CD4-positive, alpha-beta T cell treated with Interleukin-15 for 4 hours (primary cell): ENCODE measurements at places on chromosomes 4 and X.

DNA sequence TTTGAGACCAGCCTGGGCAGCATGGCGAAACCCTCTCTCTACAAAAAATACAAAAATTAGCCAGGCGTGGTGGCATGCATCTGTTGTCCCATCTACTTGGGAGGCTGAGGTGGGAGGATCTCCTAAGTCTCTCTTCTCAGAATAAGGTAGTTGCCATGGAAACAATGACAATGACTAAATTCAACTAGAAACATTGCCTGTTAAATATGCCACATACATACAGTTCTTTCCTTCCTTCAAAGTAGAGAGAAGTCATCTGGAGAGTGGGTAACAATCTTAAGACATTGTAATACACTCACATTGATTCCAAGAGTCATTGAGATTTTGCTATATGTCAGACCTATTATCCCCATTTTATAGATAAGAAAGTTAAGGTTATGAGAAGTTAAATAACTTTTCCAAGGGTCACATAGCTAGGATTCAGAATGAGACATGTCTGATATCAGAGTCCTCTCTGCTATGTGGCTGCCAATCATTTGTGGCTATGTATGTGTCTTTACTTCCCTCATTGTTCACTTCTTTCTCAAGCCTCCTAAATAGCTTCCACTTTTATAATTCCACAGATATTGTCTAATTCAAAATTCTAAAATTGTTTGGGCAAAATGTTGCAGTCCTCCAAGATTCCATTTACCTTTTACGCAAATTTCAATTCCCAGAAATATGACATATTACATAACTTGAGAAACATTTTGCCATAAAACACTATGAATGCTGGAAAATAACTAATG lies 37.2 kb upstream of the RAPGEF2 start:
- DNase-seq = no peak

DNA sequence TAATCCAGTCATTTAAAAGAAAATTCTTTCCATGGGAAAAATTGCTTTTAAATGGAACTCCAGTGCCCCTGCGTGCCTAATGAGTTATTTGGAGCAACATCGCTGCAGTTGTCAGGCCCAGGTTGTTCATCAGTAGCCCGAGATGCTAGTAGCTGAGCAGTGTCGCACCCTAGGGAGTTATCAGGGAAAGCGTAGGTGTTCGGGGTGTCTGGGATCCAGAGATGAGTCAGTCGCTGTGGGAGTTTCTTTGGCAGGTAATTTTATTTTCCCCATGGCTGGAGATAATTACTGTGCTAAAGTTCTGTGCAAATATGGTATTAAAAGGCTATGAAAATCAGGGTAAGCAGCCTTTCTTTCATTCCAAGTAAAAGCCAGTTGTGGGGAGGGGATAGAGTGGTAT lies 49.4 kb downstream of the ANXA3 start:
- no peak for DNase-seq

GRCh38 chr4:173403051-173403450 lies 4.1 kb upstream of the SCRG1 start:
- no peak for DNase-seq

- no peak for DNase-seq
Observed at GRCh38 chr4:144754562-144755410, 108.8 kb downstream of the HHIP start.

- no peak for DNase-seq
Observed at GRCh38 chr4:181830404-181831035, 412.7 kb upstream of the TENM3 start.

- DNase-seq = no peak
Observed at GRCh38 chr4:17704020-17704650, 77.3 kb downstream of the FAM184B start.

GRCh38 chrX:44529310-44529709 lies 13.3 kb downstream of the FUNDC1 start:
- no peak for DNase-seq
